AML-193 (cell line): ENCODE measurements at places on chromosomes 1 and 21.
A peak's percentile ranks its signal among the peaks of the same experiment; 100 is the strongest.

- DNase-seq, result no peak
Measured at GRCh38 chr21:28489821-28490350, 502.8 kb downstream of the LTN1 start.

GRCh38 chr21:45792682-45793383 is 149.3 kb downstream of the PCBP3 start:
- DNase-seq, result no peak

DNA sequence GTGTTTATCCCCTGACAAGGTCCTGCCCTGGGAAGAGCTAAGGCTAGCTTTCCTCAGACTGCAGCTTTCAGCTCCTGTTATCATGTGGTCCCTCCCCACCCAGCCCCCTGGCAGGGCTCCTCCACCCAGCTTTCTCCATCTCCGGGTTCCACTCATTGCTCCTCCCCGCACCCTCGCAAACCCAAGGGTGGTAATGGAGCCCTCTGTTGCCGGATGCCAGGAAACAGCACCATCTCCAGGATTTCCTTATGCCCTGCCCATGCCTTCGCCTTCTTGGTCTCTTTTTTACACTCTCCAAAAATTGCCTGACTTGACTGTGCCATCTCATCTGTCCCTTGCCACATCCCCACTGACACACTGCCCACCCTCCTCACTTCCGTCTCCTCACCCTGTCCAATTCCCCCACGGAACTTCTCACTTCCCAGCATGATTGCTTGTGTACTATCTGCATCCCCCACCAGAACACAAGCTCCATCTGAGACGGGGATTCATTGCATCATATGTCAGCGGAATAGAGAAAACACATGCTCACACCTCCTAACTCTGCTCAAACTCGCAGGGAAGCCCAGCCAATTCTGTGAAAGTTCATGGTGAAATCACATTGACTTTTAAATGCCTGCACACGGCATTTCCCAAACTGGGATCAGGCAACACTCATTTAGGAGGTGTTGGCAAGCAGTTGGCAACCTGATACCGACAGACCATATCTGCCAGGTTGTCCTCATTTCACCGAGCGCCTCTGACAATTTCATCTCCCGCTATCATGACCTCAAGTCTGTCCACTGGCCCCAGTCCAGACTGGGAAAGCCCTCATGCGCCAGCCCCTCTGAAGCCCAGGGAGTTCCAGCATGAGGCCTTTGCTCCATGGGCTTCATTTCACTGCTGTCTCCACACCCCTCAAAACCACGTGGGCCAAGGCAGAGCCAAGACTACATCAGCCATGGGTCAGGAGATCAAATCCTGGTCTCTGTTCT is 201.1 kb downstream of the MATN1 start:
- no peak for DNase-seq

DNA sequence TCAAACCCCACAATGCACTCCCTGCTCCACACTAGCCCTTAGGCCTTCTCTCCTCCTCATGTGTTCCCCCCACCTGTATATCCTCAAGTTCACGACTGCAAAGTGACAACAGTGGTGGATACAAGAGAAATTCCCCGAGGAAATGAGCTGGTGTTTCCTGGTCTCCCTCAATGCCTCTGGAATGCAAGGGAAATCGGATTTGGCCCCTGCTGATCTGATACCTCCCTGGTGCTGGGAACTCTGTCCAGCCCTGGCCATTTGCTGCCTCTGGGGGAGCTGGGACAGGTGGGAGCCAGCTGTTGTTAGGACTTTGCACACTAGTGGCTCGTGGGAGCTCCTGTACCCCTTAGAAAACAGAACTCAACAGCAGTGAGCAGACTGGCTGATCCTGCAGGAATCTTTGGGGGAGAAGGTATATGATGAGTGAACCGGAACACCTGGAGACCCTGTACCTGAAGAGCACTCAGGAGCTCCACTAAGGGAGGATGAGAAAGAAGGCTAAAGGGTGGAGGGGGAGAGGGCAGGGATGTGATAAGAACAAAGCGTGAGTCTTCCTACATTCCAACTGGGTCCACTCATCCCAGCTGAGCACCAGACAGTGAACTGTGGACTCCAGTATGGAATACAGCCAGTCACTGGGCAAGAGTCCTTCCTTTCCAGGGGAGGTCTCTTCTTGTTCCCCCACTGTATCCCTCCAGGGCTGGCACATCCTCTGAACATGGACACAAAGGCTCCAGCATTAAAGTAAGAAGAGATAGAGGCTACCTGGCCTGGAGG is 69.3 kb downstream of the PLXNA2 start:
- DNase-seq, result no peak

GRCh38 chr1:35568975-35569395 is 4.1 kb upstream of the TFAP2E start:
- DNase-seq, result peak; percentile 62

- DNase-seq, result no peak
Measured at GRCh38 chr1:178973652-178974101, 52.0 kb upstream of the FAM20B start.

DNA sequence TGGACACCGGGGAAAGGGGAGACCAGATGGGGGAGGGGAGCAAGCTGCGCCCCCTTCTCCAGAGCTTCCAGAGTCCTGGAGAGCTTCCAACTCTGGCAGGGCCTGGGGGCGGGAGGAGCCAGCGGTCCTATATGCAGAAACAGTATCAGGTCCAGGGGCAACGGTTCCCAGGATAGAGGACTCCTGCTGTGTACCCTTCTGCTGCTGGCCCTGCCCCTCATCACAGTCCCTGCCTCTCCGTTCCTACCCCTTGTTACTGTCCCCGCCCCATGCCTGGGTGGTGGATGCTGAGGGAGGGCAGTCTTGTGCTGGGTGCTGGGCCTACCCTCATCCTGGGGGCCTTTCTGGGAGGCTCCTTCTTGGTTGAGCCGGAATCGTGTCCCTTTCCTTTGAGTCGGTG is 19.2 kb upstream of the PEX10 start:
- DNase-seq, result no peak

DNA sequence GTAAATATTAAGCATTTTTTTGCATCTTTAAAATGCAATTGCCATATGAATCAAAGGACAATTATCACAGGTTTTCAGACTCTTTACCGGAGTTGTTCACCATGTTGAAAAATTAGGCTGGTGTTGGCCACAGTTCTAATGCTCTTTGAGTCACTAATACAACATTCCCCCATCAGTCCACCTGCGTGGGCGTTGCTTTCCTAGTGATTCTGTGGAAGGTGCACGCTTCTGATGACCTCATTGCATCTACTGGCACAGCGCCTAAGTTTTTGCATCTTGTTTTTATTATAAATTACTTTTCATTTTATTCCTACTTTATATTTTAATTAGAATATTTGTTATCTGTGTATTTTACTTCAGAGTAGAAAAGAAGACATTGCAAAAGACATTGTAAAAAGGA is 4.7 kb upstream of the F5 start:
- no peak for DNase-seq

- DNase-seq, result no peak
Measured at GRCh38 chr1:218763538-218763937, 410.1 kb upstream of the LYPLAL1 start.

- DNase-seq, result no peak
Measured at GRCh38 chr1:22587247-22587646, 24.0 kb downstream of the EPHA8 start.

- DNase-seq, result peak; percentile 61
Measured at GRCh38 chr1:199551967-199552565, 475.4 kb upstream of the NR5A2 start.
